ENCODE measurements at places on chromosomes 16 and 17.

DNA sequence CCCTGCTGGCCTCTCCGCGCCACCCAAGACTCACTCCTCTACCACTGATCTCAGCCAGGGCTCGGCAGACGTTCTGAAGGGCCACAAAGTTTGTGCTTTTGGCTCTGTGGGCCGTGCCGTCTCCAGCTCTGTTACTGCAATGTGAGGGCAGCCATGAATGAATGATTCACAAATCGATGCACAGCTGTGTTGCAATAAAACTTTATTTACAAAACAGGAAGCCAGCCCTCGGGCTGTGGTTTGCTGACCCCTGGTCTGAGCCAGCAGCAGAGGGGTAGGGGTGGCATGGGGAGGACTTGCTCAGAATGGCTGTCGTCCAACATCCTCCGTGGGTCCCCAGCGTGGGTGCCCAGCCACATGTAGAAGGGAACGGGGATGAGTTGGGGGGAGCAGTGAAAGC, 63.0 kb upstream of the PVALEF start:
- no peak for DNase-seq

DNA sequence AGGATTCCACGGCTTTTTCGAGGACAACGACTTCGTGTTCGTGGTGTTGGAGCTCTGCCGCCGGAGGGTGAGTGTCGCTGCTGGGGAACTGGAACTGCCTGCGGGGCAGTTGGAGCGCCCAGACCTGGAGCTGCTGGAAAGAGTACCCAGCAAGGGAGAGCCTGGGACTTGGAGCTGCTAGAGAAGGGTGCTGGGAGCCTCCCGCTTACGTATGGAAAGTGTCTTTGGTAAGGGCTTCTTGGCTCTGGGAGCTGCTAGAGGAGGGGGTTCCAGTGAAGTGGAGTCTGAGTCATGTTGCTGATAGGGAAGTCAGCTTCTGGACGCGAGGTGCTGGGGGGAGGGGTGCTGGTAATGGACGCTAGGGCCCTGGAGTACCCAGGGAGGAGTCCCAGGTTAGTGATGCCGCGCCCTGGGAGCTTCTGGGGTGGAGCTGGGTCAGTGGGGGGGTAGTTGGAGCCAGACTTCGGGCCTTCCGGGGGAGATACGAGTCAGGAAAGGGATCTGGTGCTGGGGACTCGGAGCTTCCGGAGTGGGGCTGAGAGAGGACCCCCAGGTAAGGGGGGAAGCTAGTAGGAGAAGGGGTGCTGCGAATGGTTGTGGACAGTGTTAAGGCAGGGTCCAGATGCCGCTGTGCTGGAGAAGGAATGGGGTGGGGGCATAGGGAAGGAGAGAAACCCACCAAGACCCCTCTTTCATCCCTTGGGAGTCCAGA, 741 bp downstream of the PLK1 start:
- no peak for DNase-seq

DNA sequence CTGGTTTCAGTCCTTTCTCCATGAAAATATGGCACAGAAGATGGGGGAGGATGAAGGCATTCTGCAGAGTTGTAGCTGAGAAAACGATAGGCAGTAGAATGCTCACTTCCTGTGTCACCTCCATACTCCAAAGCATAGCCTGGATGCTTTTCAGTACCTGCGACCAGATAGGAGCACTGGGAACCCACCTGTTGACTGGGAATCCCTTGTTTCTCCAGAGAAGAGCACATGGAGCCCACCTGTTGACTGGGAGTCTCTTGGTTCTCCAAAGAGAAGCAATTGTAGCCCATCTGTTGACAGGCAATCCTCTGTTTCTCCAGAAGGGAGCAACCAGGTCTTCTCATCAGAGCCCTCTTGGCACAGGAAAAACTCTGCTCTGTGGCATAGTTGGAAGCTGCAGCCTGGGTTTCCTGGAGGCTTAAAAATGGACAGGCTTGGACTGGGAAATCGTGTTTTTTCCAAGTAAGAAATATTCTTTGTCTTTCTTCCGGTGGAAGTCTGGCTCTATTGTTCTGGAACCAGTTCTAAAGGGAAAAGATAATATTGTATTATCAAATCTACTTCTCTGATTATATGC, 13.2 kb downstream of the TERF2IP start:
- DNase-seq = no peak

DNA sequence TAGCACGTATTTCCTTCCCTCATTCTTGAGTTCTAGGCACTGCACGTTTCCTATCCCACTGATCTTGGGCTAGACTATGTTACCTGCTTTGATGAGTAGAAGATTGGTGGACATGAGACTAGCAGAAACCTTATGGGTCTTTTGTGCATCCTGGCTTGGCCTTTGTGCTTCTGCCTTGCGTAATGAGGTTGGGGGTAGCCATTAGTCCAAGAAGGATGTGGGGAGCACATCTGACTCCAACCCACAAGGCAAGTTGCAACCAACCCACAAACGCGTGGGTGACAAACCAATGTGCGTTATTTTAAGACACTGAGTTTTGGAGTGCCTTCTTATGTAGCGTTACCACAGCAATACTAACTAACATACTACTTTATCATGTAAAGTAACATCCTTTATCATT, 180.4 kb upstream of the IRX5 start:
- no peak for DNase-seq

- DNase-seq = no peak
These were observed 475.3 kb upstream of the ZFHX3 start for GRCh38 chr16:73523209-73523608.

GRCh38 chr17:71302721-71303549, 817.9 kb upstream of the SOX9 start:
- DNase-seq = no peak
